ENCODE measurements at places on chromosomes 11 and 22.
A peak's percentile ranks its signal among the peaks of the same experiment; 100 is the strongest.

- DNase-seq, result no peak
Observed at GRCh38 chr11:119856681-119857485, 127.9 kb upstream of the NECTIN1 start.

GRCh38 chr22:45270095-45271020, 14.4 kb upstream of the UPK3A start:
- DNase-seq, result no peak

- DNase-seq, result peak; percentile 33
Observed at GRCh38 chr11:77672264-77672663, 34.7 kb upstream of the CLNS1A start.

- no peak for DNase-seq
Observed at GRCh38 chr11:11446564-11446963, 93.5 kb upstream of the CSNK2A3 start.

GRCh38 chr11:18054511-18055103, 8.5 kb upstream of the TPH1 start:
- no peak for DNase-seq

DNA sequence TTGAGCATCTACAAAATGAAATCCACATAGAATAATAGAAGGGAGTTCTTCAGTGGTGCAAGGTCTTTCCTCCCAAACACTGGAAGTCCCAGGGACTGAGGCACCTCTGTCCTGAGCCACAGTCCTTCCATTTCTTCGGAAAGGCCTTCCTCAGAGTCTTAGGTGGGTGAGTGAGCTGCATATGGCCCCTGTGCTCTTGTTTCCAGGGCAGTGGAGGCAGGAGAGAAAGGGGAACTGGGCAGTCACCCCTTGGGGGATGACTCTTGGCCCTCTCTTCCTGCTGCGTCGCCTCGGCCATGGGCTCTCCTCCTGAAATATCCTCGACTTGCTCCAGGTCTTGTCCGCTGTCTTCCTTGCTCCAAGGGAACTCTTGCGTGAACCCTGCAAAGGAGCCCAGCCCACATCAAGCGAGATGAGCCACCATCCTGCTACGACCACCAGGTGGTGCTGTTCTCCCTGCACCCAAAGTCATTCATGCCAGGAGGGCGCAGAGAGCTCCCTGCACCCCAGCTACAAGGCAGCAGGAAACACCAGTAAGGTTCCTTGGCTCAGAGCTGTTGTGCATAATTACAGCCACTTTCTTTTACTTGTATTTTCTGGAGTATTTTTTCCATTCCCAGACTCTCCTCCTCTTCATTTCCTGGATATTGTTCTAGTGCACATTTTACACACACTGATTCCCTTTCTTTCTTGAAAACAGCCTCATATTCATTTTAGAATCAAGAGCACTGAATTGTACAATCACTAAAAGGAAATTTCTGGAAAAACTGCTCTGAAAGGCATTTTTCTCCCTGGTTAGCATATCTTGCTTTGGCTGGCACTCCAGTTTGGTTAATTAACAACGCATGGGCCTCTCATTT, 397.8 kb downstream of the OPCML start:
- peak; percentile 30 for DNase-seq

DNA sequence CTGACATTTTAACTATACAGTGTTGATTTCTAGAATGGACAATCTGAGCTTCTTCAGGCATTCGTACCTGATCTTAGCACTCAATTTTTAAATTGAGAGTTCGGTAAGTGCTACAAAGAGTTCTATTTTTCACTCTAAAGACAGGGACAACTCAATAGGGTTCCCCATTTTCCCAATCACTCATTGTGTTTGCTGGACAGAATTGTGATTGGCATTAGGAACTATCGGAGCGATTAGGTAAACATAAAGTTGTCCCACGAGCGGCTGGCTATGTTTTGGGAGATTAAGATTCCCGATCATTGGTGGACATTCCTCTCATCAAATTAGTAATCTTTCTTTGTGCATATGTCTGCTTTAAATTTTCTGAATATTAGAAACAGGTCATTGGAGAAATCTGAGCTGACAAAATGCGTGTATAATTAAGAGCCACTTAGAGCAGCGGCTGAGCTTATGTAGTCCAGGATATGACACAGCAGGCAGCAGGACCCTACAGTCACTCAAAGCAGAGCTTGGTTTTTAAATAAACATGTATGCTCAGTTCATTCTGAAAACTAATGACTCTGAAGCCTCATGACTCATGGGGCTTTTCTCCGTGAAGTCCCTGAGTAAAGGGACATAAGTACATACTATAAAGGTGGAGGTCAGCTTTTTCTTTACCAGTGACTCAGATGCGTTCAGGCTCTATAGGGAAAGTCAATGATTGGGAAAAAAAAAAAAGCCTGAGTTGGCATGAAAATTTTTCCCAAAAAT, 109.4 kb downstream of the GRIA4 start:
- peak; percentile 3 for DNase-seq

DNA sequence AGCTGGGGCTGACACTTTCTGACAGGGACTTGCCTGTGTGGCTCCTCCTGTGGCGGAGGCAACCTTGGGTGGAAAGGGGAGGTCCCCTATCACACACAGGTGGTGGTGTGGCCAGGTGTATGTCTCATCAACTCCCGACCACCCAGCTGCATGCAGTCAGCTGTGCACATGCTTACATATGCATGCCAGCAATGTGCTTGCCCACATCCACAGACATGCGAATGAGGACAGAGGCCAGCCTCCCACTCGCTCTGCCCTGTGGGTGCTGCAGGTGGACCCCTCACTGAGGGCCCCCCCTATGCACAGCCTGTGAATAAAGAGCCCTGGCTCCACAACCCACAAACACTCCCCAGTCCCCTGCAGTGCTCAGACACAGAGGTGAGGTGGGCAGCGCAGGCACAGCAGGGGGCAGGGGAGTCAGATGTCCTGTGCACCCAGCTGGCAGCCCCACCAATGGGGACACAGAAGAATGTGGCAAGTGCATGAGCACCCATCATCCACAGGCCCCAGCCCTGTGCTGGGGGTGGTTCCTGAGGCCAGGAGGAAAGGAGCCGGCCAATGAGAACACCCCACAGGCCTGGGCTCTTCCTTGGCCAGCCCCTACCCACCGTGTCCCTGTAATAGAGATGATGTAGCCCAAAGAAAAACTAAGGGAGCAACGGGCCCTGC, 9.5 kb downstream of the GNB1L start:
- peak; percentile 26 for DNase-seq

DNA sequence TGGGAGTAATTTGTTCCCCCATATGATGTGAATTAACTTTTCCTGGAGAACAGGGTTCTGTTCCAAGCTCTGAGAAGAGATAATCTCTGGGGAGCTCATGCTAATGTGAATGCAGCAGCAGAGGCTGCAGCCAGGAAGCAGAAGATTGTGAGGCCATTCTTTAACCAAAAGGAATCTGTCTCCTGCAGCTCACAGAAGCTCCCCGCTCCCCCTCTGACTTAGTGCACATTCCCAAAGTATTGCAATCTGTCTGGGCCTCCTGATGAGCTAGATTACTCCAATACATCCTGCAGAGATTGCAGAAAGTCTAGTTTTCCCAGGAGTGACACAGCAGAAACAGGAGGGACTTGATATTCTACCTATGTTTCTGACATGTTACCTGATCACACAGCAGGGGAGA, 420.6 kb upstream of the FAT3 start:
- DNase-seq, result no peak

GRCh38 chr11:6594142-6594768, 9.2 kb downstream of the RRP8 start:
- no peak for DNase-seq

GRCh38 chr11:126214441-126214840, 2.9 kb downstream of the FAM118B start:
- DNase-seq, result no peak

GRCh38 chr11:11450744-11451362, 97.8 kb upstream of the CSNK2A3 start:
- peak; percentile 15 for DNase-seq

DNA sequence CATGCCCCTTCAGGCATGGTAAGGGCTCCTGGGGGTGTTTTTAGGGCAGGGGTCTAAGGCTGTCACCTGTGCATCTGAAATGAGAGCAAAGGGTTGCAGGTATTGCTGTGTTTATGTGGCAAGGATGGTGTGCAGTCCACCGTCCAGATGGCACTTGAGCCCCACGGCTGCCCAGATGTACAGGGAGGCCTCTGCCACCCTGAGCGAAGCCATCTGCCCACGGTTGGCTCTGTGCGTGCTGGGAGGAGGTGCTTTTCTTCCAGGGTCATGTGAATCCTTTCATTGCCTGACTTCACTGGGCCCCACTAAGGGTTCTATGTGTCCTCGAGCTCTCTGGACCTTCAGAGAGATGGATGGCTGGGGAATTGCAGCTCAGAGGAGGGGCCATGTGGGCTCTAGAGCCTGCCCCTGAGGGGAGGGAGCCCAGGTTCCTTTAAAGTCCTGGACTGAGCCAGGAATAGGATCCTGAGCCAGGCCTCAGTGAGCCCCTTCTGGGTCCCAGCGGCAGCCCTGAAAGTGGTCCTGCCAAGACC, 89.9 kb downstream of the CTTN start:
- no peak for DNase-seq

DNA sequence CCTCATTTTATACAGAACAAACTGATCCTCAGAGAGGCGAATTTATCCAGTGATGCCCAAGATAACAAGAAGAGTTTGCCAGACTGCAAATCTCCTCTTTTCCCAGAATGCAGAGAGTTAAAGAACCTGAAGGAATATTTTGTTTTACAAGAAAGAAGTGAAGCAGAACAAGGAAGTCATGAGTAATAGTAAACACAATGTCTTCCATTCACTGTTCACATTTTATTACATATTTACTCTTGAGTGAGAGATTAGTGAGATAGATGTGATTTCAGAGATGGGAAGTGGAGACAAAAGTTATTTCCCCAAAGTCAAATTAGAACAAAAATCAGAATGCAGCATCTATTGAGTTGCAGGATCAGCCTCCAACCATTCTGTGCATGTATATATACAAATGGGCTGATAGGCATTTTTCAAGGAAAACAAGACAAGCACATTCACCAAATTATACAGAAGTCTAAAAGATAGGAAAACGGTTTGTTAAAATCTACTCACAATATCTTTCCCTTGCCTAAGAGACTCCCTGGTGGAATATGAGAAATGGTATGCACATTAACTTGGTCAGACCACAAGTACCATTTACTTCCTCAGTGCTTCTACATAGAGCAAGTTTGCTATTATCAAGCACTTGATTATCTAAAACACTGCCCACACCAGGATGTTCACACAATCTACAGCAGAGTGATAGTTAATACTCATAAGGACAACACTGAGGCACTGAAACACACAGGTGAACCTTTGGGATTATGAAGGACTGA, 12.0 kb downstream of the GUCY1A2 start:
- DNase-seq, result no peak

GRCh38 chr11:94973099-94973968, at the start of the genes CWC15 and KDM4D:
CWC15 (minus strand) TSS chr11:94973556; CDS start chr11:94972185, 1,371 bp downstream.
KDM4D (plus strand) TSS chr11:94973709; CDS start chr11:94997373, 23,664 bp downstream.
- peak; percentile 70 for DNase-seq

DNA sequence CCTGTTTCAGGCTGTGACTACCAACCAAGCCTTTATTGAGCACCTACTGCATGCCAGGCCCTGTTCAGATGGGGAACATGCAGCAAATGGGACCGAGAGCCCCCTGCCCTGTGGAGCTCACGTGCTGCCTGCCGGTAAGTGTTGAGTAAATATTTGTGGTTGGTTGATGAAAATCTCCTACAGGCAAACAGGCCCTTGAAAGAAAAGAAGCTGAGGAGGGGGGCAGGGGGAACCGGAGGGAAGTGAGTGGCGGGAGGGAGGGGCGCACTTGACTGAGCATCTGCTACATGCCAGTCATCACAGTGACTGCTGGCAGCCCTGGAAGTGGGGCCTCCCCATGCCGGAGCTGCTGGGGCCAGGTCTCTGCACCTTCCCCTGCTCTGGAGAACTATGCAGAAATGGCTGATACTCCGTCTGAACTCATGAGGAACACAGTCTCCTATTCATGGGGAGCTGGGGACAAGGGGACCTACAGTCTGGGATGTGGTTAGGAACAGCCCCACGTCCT, 34.2 kb downstream of the MACROD1 start:
- no peak for DNase-seq

- no peak for DNase-seq
Observed at GRCh38 chr22:45124176-45124847, 39.4 kb upstream of the NUP50 start.

DNA sequence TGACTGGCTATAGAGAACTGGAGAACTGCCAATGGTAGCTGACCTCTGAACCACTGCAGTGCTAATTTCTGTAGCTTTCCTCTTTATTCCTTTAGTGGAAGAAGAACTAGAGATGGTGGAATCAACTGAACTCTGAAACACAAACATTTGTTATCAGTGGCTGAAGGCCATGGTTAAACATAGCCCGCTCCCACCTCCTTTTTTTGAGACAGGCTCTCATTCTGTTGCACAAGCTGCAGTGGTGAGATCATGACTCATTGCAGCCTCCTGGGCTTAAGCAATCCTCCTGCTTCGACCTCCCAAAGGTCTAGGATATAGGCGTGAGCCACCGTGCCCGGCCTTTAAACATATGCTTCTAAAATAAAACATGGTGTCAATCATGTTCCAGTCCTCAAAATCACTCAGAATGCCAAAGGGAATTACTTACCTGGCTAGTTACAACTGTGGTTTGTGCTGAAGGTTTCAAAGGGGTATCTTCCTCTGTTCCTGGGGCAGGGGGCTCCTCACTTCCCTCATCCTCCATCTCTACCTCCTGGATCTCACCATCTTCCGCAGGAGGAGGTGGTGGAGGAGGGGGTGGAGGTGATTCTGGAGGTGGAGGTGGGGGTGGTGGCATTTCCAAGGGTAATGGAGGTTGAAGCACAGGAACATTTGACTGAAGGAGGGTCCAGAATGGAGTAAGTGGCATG, 9.0 kb upstream of the AGBL2 start:
- no peak for DNase-seq

- DNase-seq, result no peak
Observed at GRCh38 chr11:128596250-128596649, 8.9 kb upstream of the ETS1 start.

- no peak for DNase-seq
Observed at GRCh38 chr22:48886604-48887393, 940.9 kb downstream of the BRD1 start.

GRCh38 chr11:32433914-32434355, 1.4 kb downstream of the WT1 start:
- DNase-seq, result no peak

GRCh38 chr11:114350022-114350421, 50.3 kb downstream of the C11orf71 start:
- DNase-seq, result no peak

GRCh38 chr11:86153439-86153838, 84.6 kb upstream of the PICALM start:
- DNase-seq, result no peak

DNA sequence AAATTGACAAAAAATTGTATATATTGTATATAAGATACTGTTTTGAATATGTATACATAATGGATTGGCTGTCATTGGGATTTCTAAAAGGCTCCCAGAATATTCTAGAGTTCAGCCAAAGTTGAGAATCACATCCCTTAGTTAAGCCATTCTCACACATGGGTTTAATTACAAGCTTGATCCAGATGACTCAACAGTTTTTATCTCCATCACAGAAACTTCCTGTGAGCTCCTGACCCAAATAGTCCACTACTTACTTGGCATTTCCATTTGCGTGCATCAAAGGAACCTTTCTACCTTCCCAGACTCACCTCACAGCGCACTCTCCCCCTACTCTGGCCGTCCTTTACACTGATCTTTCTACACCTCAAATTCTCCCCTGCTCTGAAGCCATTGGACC, 184.8 kb upstream of the ARHGAP20 start:
- DNase-seq, result no peak

GRCh38 chr22:16806401-16806800, 18.8 kb downstream of the XKR3 start:
- no peak for DNase-seq

- no peak for DNase-seq
Observed at GRCh38 chr11:11472106-11472505, 119.1 kb upstream of the CSNK2A3 start.

- no peak for DNase-seq
Observed at GRCh38 chr22:42930810-42931420, 73.8 kb upstream of the ARFGAP3 start.

All from H54 (cell line).